ENCODE measurements at places on chromosomes 3 and 15.

GRCh38 chr3:53065841-53066480, 20.1 kb upstream of the SFMBT1 start:
- DNase-seq: no peak

DNA sequence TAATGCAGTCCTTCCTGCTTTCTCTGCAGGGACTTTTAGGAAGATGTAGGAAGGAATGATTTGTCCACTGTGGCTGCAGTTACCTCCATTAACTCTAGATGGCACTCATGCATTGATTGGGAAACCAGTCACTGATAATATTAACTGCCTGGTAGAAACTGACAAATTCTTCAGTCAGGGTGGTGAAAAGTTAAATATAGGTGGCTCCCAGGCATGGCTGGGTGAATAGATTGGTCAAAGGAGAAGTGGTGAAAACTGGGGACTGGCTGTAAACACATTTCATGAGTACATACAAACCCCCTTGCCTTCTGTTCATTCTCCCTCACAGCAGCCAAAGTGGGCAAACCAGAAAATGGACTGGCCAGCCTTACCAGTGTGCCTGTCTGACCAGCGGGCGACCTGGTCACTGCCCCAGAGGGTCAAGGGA, 333.4 kb downstream of the THSD4 start:
- DNase-seq: peak; percentile 62

GRCh38 chr3:138389841-138390581, 41.6 kb downstream of the MRAS start:
- no peak for DNase-seq

- DNase-seq: no peak
Observed at GRCh38 chr3:27174530-27174929, 194.7 kb downstream of the NEK10 start.

DNA sequence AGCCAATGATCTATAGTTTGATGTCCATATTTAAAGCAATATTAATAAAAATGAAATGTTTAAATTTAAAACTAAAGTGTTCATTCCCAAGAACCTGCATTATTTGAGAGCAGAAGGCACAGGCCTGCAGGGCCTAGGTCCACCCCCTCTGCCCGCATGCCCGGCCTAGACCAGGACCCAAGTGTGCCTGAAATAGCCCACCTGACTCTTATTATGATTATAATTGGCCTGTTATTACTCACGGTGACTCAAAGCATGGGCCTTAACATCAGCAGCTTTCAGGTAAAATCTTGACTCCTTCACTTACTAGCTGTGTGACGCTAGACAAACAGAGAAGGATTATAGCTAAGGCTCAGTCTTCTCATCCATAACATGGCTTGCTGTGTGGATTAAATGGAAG, 128.8 kb downstream of the PLCL2 start:
- DNase-seq: no peak

- peak; percentile 59 for DNase-seq
Observed at GRCh38 chr3:17258823-17259436, 374.2 kb downstream of the PLCL2 start.

DNA sequence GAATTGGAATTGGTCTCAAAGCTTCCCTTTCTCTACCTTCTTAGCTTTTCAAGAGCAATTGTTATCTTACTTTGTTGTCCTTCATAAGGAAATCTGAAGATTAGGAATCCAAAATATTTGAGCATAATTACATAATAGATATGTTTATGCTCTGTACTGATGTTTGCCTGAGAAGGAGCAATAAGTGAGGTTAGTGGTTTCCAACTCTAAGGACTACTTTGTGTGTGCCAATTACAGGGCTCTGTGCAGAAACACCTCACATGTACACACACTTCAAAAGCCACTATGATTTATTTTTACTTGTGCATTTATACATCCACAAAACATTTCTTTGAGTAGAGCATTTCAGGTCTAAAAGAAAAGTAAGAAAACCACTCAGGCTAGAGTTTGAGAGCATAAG, 49.9 kb downstream of the MME start:
- DNase-seq: no peak

DNA sequence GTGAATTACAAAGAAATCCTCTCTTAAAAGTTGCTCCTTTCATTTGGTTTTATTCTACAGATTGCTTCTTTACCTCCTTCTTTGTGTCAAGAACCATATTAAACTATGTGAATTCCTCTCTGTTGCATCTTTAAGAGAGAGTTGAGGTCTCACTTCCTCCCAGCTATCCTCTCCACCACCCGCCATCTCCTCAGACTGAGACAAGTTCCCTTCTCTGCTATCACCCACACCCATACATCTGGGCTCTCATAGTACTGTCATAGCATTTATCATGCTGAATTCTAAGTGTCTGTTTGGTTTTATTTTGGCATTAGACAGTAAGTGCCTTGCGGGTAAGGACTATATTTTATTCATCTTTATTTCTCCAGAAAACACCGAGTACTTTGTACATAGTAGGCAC, 54.2 kb downstream of the B3GALNT1 start:
- DNase-seq: peak; percentile 23

GRCh38 chr3:177729956-177730681, 532.8 kb upstream of the TBL1XR1 start:
- no peak for DNase-seq

- no peak for DNase-seq
Observed at GRCh38 chr3:171306631-171307030, 153.6 kb downstream of the TNIK start.

DNA sequence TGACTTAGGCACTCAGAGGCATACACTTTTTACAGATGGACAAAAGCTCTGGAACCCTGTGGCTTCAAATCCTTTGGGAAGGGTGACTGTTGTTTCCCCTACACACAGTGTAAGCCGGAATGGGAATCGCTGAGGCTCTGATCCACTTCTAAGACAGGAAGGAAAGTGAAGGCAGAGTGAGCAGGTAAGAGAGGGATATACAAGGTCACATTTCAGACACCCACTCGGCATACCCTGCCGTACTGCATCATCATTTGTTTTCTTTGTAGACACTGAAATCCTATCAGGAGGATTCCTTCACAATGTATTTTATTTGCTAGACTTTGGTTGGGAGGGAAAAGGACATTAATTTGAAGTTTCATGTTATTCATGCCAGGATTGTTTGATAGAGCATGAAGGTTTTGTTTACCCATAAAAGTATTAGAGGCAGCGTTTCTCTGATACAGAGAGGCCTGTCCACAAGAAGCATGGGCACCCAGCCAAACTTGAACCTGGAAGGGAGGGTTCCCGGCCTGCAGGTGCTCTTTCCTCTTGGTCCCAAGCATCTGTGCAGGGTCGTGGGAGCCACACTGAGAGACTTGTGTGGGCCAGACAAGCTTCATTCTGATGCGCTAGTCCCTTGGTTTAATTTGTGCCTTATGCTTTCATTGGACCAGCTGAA, 21.9 kb upstream of the POLR2M start:
- DNase-seq: no peak

DNA sequence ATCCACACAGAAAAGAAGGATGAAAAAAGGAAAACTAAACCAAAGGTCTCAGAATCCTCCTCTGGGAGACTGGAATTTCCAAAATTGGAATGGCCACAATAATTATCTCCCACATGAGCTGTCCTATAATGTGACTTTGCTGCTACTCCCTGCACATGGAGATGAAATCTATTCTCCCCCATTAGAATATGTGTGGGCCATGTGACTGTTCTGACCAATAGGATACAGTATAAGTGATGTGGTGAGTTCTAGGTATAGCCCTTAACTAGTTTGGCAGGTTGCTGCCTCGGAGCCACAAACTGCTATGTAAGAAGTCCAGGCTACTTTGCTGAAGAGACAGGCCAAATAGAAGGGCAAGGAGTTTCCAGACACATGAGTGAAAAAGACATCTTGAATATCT, 5.2 kb downstream of the TRIM59 start:
- DNase-seq: no peak

DNA sequence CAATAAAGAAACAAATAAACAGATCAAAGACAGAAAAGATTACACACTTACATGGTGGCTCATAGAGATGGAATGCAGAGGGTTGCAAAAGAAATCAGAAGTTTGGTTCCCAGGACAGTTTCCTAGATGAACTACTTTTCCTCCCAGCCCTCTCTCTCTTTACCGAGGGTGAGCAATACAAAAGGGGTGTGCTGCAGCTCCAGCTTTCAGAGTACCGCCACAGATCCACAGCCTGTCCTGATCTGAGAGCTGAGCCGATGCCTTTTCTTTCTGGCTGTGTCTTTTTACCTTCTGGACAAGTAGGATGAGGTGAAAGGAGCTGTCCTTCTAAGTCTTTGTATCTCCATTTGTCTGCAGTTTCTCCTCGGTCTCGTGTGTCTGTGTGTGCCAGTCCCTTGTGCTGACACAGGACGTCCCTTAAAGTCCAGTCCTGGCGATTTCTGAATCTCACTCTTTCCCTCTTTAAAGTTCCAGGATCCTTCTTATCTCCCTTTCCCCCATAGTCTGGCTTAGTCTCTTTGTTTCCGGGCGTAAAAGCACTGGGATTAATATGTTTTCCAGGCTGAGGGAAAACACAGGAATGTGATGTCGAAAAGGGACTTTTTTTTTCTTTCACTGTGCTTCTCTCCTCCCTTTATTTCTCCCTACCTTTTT, 540 bp downstream of the CCDC80 start:
- no peak for DNase-seq

GRCh38 chr3:100075851-100076730, 38.2 kb downstream of the FILIP1L start:
- no peak for DNase-seq

DNA sequence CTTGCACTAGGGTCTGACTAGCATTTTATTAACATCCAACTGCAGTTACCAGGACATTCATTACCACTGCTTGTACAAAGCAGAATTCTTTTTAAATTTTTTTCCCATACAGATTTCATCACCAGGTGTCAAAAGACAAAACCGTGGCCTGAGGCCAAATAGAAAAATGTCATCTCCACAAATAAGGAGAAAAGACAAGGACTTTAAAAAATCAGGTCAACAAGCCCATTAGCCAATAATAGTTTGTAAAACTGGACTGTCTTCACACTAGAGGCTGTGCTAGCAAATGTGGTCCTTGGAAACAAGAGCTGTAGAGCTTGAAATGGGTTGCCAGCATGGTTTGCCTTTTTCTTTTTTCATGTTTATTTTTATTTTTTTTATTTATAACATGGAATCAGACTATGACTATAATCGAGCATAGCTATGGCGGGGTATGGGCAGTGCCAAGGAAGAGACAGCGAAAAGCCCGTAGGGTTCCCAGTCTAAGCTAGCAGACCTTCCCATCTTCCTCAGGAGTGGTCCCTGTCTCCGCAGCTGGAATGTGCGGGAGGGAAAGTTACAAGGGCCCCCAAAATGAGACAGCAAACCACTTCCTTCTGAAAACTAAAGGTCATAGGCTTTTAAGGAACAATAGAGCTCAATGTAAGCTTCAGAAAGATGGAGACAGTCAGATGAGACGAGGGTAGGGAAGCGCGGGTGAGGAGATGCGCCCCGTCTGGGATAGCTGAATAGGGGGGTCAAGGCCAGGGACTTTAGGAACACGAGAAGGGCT, 1.5 kb downstream of the PTPN9 start:
- DNase-seq: peak; percentile 52

GRCh38 chr3:140898340-140899180, 43.1 kb upstream of the SLC25A36 start:
- peak; percentile 56 for DNase-seq

DNA sequence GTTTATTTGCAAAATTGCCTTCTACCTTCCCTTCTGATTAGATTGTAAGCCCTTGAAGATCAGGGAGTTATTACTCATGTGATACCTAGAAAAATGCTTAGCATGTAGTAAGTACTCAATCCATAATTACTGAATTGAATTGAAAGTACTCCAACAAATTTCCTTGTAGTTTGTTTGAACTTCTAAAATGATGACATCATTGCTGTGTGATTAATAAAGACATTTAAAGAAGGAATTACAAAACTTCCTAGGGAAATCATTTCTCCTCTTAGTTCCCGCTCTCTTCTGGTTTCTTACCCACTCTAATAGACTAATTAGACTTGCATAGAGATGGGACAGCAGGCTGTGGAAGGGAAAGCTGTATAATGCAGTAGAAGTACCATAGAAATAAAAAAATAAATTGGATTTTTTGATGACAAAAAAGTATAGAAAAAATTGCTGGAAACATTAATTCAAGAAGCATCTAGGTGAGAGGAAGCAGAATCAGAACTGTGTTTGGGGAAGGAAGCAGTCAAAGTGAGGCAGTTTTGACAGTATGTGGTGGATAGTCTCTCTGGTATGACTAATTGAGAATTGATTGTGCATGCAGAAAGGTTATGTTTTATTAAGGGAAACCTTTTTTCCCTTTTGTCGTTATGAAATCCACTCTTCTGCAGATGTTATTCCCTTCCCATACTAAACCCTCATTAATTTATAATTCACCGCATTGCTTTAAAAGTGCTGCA, 93.0 kb downstream of the ALCAM start:
- DNase-seq: peak; percentile 38

GRCh38 chr3:159200176-159200575, 398.3 kb downstream of the MFSD1 start:
- DNase-seq: peak; percentile 40

DNA sequence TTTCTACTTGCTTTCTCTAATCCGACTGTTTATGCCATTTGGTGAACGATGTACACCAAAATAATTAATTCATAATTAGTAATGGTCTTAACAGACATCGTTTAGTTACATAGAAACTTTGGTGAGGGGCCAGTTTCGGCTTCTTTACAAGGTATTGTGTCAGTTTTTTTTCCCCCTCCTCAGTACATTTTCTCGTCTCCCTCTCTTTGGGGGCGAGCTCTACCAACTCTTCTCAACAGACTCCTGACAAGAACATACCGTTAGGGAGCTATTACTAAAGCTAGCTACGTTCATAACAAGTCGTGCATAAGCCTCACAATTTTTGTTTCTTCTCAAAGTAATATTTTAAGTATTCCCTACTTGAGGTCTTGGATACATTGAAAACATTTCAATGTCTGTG, 1.4 kb downstream of the U2SURP start:
- no peak for DNase-seq

DNA sequence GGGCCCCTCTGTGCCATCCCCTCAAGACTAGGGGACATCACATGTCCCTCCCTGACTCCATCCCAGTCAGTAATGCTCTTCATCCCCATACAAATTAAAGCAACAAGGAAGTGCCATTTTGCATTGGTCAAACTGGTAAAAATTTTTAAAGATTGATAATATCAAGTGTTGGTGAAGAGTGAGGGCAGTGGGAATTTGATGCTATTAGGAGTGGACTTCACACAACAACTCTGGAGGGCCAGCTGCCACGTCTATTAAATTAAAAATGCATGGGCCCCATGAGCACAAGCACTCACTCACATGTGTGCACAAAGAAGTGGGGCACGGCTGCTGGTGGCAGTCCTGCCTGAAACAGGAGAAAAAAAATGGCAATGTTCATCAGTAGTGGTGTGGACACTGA, 47.8 kb downstream of the DNAJB8 start:
- DNase-seq: no peak

DNA sequence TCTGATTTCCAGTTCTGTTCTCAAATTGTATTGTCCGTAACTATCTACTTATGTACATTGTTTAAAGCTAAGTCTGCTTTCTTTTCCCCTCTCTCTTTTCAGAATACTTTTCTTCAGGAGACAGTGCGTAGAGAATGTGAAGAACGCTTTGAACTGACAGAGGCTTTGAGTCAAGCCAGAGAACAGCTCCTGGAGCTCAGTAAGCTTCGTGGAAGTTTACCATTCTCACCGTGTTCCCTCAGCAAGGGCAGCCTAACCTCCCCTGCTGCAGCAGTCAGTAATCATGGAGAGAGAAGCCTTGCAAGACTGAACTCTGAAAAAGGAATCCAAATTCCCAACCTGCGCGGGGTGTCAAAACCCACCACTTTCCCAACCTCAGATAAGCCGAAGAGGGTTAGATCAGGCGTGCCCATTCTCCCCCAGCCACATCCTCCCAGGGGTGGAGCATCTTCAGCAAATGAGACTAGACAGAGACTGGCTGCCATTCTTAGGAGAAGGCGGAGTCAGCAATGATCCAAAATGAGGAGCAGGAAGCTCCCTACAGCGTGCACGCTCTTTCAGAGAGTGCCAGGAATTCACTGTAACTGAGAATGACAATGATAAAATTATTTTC, 114.6 kb downstream of the CCNL1 start:
- no peak for DNase-seq

Measured in suppressor macrophage treated with lipopolysaccharide for 4 hours (primary cell).